CD4-positive, alpha-beta T cell (primary cell): ENCODE measurements at places on chromosomes 12 and 14.

GRCh38 chr14:85533023-85533860, 3.3 kb downstream of the FLRT2 start:
- no peak for DNase-seq

GRCh38 chr12:74551291-74551690, 13.7 kb downstream of the ATXN7L3B start:
- DNase-seq: no peak

DNA sequence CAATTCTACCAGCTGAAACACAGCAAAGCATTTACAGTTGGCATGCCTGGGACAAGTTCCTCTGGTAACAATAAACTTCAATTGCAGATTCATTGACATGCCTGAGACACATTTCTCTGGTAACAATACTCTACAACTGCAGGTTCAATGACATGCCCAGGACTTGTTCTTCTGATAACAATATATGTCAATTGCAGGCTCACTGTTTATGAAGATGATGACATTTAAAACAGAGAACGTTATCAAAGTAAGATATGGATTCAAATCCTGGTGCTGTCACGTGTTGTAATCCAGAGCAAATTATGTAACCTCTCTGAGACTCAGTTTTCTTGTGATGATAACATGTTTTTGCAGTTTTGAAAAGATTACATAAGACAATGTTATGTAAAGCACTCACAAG, 20.5 kb downstream of the KITLG start:
- DNase-seq: no peak

DNA sequence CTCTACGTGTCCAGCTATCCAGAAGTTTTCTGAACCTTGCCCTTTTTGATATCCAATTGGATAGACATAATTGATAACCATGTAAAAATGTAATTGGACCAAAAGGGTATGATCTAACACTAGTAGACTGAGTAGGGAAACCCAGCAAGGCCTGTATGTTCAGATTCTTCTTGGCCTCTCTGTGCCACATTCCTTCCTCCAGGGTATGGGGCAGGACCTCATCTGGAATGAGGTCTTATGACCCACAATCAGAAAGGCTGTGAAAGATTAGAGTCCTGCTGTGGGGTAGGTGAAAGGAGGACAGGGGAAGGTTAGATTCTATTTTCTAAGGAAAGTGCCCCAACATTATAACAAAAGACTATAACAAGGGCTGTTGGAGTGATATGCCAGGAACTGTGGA, 51.3 kb upstream of the A2ML1 start:
- DNase-seq: no peak
